Activated CD8-positive, alpha-beta T cell treated with anti-CD3 and anti-CD28 coated beads for 36 hours (primary cell): ENCODE measurements at places on chromosomes 5 and 9. TPM values are rescaled to one million over a fixed set of nuclear protein-coding genes. Genes with fewer than 3 reads are reported as not detected.

Gene CCDC192
- total RNA-seq: not detected

Gene TEX48
- total RNA-seq: not detected

GRCh38 chr9:27365707-27366376 lies 68.9 kb upstream of the EQTN start:
- no peak overlapping the region for H3K4me3 ChIP-seq
- peak; percentile 78 for DNase-seq
- H3K27me3 ChIP-seq: peaks cover 8% of the 10 kb centered on the region
- H3K27ac ChIP-seq: no peak overlapping the region

GRCh38 chr9:129232839-129233591 lies 55.0 kb upstream of the IER5L start:
- H3K4me1 ChIP-seq: peaks cover 55% of the 10 kb centered on the region
- DNase-seq: no peak
- no peak overlapping the region for H3K4me3 ChIP-seq
- no peaks in the 10 kb centered on the region for H3K36me3 ChIP-seq
- H3K27ac ChIP-seq: no peak overlapping the region
- no peaks in the 10 kb centered on the region for H3K27me3 ChIP-seq

- peaks cover 34% of the 10 kb centered on the region for H3K36me3 ChIP-seq
- no peak overlapping the region for H3K4me3 ChIP-seq
- H3K27ac ChIP-seq: no peak overlapping the region
- H3K4me1 ChIP-seq: peaks cover 22% of the 10 kb centered on the region
- DNase-seq: no peak
Measured at GRCh38 chr9:91220491-91221135, 141.1 kb downstream of the AUH start.

- H3K4me3 ChIP-seq: no peak overlapping the region
- peaks cover 8% of the 10 kb centered on the region for H3K27me3 ChIP-seq
- H3K4me1 ChIP-seq: no peaks in the 10 kb centered on the region
- no peaks in the 10 kb centered on the region for H3K36me3 ChIP-seq
Measured at GRCh38 chr9:87826331-87826730, 56.3 kb upstream of the SPATA31E1 start.

Gene INSL6
- total RNA-seq: not detected

GRCh38 chr5:180380856-180381255 lies 27.7 kb upstream of the GFPT2 start:
- H3K27me3 ChIP-seq: peaks cover 3% of the 10 kb centered on the region
- H3K27ac ChIP-seq: no peak overlapping the region
- H3K4me3 ChIP-seq: no peak overlapping the region
- no peak for DNase-seq
- H3K36me3 ChIP-seq: no peaks in the 10 kb centered on the region
- H3K4me1 ChIP-seq: no peaks in the 10 kb centered on the region

DNA sequence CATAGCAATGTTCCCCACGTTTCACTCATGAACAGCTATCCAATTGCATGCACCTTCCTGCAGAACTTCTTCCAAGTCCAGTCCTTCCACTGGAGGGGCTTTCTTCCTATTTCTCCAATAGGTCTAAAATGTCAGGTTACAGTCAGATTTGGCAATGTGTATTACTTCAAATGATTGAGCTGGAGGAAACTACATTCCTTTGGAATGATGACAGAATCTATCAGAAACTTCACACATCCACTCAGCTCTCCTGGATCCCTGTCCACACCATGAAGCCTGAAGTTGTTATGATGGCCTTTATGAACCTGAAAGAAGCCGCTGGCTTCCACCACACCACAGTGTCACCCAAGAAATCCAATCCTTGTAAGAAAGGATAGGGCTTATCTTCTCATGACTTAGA lies 32.2 kb downstream of the FBXW2 start:
- H3K36me3 ChIP-seq: peaks cover 12% of the 10 kb centered on the region
- H3K4me1 ChIP-seq: peaks cover 22% of the 10 kb centered on the region
- H3K27ac ChIP-seq: no peak overlapping the region
- H3K27me3 ChIP-seq: no peaks in the 10 kb centered on the region
- DNase-seq: no peak

- no peak for DNase-seq
- no peaks in the 10 kb centered on the region for H3K36me3 ChIP-seq
- no peak overlapping the region for H3K4me3 ChIP-seq
- no peak overlapping the region for H3K27ac ChIP-seq
Measured at GRCh38 chr9:35907711-35908503, 1.4 kb upstream of the SPAAR start.

- no peak overlapping the region for H3K27ac ChIP-seq
- no peak for DNase-seq
- H3K36me3 ChIP-seq: no peaks in the 10 kb centered on the region
Measured at GRCh38 chr9:135547756-135548736, 2.1 kb downstream of the OBP2A start.

- H3K27me3 ChIP-seq: peaks cover 43% of the 10 kb centered on the region
- H3K4me1 ChIP-seq: peaks cover 10% of the 10 kb centered on the region
- H3K27ac ChIP-seq: no peak within 1 kb of the TSS
- H3K4me3 ChIP-seq: peak within 1 kb of the TSS; percentile 68
- H3K36me3 ChIP-seq: no peaks in the 10 kb centered on the region
Measured at GRCh38 chr9:77648234-77649108, at the start of gene GNA14. TSS of gene GNA14 (minus strand) at chr9:77648322. CDS start at chr9:77647793, 529 bp downstream.

GRCh38 chr9:136722969-136723356 lies 10.6 kb downstream of the DIPK1B start:
- DNase-seq: no peak
- peaks cover 29% of the 10 kb centered on the region for H3K4me1 ChIP-seq
- H3K4me3 ChIP-seq: no peak overlapping the region
- no peaks in the 10 kb centered on the region for H3K27me3 ChIP-seq
- peaks cover 40% of the 10 kb centered on the region for H3K36me3 ChIP-seq

Gene SOX30
- total RNA-seq: 0.16 TPM

DNA sequence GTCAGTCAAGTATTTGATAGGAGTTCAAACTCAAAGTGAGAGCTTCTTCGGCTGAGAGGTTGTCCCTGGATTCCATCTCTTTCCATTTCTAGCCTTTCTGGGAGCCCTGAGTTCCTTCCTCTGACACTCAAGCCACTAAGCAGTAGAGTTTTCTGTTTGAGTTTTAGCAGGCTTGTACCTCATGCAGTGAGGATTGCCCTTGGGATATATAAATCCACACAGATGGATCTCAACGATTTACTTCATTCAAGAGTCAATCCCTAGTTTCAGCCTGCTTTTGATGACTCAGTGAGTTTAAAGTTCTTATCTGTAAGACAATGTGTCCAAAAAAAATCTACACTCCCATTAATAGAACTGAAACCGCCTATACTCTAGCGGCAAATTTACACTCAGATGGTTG lies 2240.9 kb upstream of the WWC1 start:
- H3K27ac ChIP-seq: no peak overlapping the region
- no peaks in the 10 kb centered on the region for H3K27me3 ChIP-seq
- no peak for DNase-seq
- no peaks in the 10 kb centered on the region for H3K4me1 ChIP-seq

GRCh38 chr5:102539562-102539961 lies 40.8 kb upstream of the SLCO6A1 start:
- DNase-seq: no peak
- H3K36me3 ChIP-seq: no peaks in the 10 kb centered on the region
- H3K4me1 ChIP-seq: no peaks in the 10 kb centered on the region
- no peak overlapping the region for H3K4me3 ChIP-seq
- H3K27ac ChIP-seq: no peak overlapping the region
- H3K27me3 ChIP-seq: peaks cover 2% of the 10 kb centered on the region

DNA sequence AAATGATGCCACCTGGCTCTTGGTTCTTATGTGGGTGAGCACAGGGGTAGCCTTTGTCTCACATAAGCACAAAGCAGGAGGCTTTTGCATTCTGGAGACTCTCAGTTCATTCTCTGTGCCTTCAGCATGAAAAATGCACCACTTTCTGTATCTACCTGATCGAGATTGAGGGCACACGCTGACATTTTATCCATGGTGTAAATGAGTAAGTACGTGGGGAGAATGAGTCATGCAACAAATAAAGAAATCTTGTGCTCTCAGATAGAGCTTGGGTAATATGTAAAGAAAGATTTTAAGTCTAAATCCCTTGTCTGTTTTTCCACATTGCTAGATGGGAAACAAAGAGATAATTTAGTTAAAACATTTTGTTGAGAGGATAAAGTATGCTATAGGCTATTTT lies 607.2 kb upstream of the WWC1 start:
- H3K36me3 ChIP-seq: no peaks in the 10 kb centered on the region
- H3K4me3 ChIP-seq: no peak overlapping the region
- H3K4me1 ChIP-seq: no peaks in the 10 kb centered on the region
- no peaks in the 10 kb centered on the region for H3K27me3 ChIP-seq

DNA sequence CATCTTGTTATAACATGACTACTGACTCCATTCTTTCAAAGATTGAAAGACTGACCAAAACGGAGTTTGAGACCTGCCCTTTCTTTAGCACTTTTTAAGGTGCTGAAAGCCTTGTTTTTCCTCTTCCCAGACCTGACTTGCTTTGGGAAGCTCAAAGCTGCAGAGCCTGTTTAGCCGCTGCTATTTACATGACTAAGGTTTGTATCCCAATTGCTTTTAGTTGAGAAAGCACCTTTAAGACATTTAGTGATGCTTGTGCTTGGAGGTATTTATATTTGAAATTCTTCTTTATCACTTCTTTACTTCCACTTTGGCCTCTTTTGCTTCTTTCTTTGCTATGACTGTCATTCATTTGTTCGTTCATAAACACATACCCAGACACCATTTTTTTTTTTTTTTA lies 182.6 kb upstream of the ELL2 start:
- H3K36me3 ChIP-seq: no peaks in the 10 kb centered on the region
- no peaks in the 10 kb centered on the region for H3K4me1 ChIP-seq
- H3K27me3 ChIP-seq: peaks cover 18% of the 10 kb centered on the region
- H3K4me3 ChIP-seq: no peak overlapping the region

- H3K27me3 ChIP-seq: no peaks in the 10 kb centered on the region
- H3K4me1 ChIP-seq: peaks cover 50% of the 10 kb centered on the region
- H3K36me3 ChIP-seq: peaks cover 3% of the 10 kb centered on the region
- H3K4me3 ChIP-seq: no peak overlapping the region
- DNase-seq: no peak
Measured at GRCh38 chr5:16628376-16628775, 11.6 kb upstream of the RETREG1 start.

GRCh38 chr5:175857986-175858385 lies 13.4 kb upstream of the CPLX2 start:
- no peak overlapping the region for H3K27ac ChIP-seq
- H3K36me3 ChIP-seq: no peaks in the 10 kb centered on the region
- no peaks in the 10 kb centered on the region for H3K4me1 ChIP-seq
- DNase-seq: no peak
- H3K4me3 ChIP-seq: no peak overlapping the region
- H3K27me3 ChIP-seq: peaks cover 2% of the 10 kb centered on the region

GRCh38 chr9:79129865-79130480 lies 441.8 kb upstream of the TLE4 start:
- DNase-seq: peak; percentile 50
- no peak overlapping the region for H3K27ac ChIP-seq
- H3K36me3 ChIP-seq: no peaks in the 10 kb centered on the region
- no peak overlapping the region for H3K4me3 ChIP-seq
